ENCODE measurements at places on chromosomes 5 and 9.

GRCh38 chr5:168793841-168794837 lies 215.0 kb upstream of the PANK3 start:
- DNase-seq: peak; percentile 15

DNA sequence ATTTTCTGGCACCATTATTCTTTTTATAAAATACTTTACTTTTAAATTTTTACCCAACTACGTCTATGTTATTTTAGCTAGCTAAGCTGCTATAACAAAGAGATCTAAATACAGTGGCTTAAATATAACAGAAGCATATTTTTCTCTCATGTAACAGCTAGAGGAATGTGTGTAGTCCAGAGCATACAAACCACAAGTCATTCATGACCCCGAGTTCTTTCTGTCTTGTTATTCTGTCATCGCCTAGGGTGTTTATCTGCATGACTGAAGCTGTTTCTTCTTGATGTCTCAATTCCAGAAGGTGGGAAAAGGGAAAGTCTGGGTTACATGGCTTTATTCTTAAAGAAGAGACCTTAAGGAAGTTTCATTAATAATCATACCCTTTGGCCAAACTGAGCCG lies 136.9 kb upstream of the RFX3 start:
- DNase-seq: no peak

DNA sequence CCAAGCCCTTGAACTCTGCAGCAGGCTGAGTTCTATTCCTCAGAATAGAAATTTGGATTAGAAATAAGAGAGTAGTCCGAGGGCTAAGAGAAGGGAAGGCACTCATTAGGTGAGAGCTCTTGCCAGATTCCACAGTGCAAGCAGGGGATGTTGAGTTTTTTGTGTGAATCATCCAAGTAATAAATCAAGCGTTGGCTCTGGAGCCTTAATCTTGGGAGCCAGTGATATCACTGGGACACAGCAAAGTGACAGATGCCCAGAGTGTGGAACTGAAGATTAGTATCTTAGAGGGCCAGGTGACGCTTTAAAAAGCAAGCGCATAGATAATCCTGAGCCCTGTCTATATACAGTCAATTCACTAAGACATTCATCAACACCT lies 60.3 kb downstream of the FOXD1 start:
- DNase-seq: no peak

DNA sequence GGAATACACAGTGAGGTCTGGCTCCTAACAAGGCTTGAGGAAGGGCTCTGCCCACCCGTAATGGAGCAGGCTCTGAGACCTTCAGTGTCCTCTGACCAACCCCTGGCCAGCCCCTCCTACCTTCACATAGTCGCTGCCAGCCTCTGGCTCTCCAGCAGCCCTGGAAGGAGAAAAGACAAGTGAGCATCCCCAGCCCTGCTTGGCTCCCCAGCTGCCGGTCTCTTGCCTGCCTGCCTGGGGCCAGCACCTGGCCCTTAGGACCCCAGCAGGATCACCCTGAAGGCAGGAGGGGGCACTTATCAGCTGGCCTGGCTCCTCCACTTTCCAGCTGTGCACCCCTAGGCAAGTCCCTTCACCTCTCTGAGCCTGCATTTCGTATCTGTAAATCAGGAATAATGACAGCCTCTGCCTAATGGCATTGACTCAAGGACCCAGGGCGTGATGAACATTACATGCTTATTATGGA lies 16.9 kb downstream of the SH2D3C start:
- no peak for DNase-seq

- DNase-seq: no peak
Observed at GRCh38 chr5:43840424-43841125, 237.6 kb downstream of the NNT start.

DNA sequence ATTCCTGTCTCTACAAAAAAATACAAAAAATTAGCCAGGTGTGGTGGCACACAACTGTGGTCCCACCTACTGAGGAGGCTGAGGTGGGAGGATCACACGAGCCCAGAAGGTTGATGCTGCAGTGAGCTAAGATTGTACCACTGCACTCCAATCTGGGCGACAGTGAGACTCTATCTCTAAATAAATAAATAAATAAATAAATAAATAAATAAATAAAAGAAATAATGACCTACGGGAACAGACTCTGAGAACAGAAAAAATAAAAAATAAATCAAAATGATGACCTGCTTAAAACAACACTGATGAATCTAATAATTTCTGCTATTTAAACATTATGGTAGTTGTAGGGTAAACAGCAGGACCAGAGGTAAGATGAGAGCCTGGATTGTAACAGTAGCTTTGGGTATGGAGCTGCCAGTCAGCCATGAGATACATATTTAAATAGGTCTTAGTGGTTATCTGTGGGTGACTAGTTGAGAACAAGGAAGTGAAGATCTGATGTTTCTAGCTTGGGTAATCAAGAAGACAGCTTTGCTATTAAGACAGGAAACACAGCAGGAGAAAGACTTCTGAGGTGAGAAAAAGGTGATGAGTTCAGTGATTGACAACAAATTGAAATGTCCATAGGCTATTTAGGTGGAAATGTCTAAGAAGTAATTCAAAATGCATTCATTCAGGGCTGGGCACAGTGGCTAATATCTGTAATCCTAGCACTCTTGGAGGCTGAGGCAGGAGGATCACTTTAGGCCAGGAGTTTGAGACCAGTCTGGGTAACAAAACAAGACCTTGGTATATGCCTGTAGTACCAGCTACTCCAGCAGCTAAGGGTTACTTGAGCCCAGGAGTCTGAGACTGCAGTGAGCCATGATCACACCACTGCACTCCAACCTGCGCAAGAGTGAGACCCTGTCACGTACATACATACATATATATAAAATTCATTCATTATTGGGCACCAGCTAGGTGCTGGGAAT lies 11.0 kb downstream of the RNF145 start:
- DNase-seq: no peak

DNA sequence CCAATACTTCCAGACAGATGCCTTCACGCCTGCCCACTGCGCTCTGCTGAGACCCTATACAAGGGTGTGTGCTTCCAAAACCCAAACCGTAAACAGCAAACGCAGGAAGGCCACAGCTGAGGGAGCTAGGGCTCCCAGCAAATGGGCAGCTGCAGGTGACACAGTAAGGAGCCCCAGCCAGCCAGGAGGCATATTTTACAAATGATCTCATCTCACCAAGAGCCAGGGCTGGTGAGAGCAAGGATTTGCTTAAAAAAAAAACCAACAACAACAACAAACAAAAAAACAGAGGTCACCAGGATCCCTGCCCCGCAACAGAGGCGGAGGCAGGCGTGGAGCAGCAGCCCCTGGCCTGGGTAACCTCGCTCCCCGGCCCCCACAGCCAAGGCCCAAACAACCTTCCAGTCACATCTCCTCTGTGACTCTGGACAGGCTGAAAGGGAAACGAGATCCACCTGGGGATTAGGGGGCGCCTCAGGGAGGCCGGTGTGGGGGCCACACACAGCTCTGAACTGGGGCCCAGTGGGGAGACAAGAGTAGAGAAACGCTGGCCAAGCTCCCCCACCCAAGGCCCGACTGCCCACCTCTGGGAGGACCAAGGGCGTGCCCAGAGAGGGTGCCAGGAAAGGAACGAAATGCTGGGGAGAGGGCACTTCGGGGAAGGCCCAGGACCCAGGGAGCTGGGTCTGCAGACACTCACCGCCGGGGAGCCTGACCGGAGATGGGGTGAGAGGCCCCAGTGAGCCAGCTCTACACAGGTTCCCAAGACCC lies 3.3 kb downstream of the NACC2 start:
- DNase-seq: peak; percentile 45

GRCh38 chr5:33361781-33362180 lies 79.0 kb upstream of the TARS1 start:
- no peak for DNase-seq
